ENCODE measurements at places on chromosomes 2 and 18. TPM values are rescaled to one million over a fixed set of nuclear protein-coding genes. Genes with fewer than 3 reads are reported as not detected.

GRCh38 chr2:147499785-147500184, 345.0 kb upstream of the ACVR2A start:
- H3K36me3 ChIP-seq: no peaks in the 10 kb centered on the region
- H3K4me3 ChIP-seq: peak overlapping the region; percentile 63
- no peaks in the 10 kb centered on the region for H3K27me3 ChIP-seq
- H3K4me1 ChIP-seq: peaks cover 19% of the 10 kb centered on the region

- peaks cover 34% of the 10 kb centered on the region for H3K4me1 ChIP-seq
- peaks cover 4% of the 10 kb centered on the region for H3K36me3 ChIP-seq
- no peaks in the 10 kb centered on the region for H3K27me3 ChIP-seq
- no peak for DNase-seq
Measured at GRCh38 chr2:37219046-37219445, 12.3 kb downstream of the CEBPZ start.

GRCh38 chr2:12428324-12428723, 288.4 kb upstream of the TRIB2 start:
- no peak overlapping the region for H3K27ac ChIP-seq
- peaks cover 12% of the 10 kb centered on the region for H3K4me1 ChIP-seq
- peaks cover 2% of the 10 kb centered on the region for H3K36me3 ChIP-seq
- no peak for DNase-seq
- no peak overlapping the region for H3K4me3 ChIP-seq

DNA sequence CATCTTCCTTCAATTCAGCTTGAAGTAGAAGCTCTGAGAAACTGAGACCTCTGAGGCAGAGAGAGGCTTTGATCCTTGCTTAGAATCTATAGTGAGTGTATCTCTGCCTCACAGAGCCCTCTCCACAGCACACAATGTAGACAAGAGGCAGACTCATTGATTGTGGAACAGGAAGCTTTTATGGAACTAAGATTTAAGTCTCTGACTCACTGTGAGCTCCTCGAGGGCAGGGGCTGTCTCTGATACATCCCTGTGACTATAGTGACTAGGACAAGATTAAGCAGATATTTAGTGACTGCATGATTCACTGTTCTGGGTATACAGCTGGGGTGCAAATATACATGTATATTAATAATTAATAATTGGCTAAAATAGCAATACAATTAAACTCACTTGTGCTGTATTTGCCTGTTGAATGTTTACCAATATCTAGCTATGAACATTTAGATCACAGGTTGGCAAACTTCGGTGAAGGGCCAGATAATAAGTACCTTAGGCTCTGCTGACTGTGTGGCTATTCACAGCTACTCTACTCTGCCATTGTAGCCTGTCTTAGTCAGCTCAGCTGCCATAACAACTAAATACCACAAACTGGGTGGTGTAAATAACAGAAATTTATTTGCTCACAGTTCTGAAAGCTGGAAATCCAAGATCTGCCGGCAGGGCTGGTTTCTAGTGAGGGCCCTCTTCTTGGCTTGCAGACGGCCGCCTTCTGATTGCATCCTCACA, 54.4 kb downstream of the ARHGEF4 start:
- no peak overlapping the region for H3K27ac ChIP-seq
- DNase-seq: no peak
- H3K4me1 ChIP-seq: no peaks in the 10 kb centered on the region
- H3K4me3 ChIP-seq: no peak overlapping the region
- no peaks in the 10 kb centered on the region for H3K36me3 ChIP-seq
- H3K27me3 ChIP-seq: peaks cover 25% of the 10 kb centered on the region

The IL1R2 gene
- 8.2 TPM for total RNA-seq

The TTR gene
- not detected for total RNA-seq

The EGR4 gene
- 1.6 TPM for total RNA-seq

The SH2D6 gene
- 3.2 TPM for total RNA-seq
